Stimulated activated CD4-positive, alpha-beta T cell treated with anti-CD3 and anti-CD28 coated beads, Interleukin-4, amount 100 ng/mL, for 4 hours (primary cell): ENCODE measurements at places on chromosomes 7 and 10.

DNA sequence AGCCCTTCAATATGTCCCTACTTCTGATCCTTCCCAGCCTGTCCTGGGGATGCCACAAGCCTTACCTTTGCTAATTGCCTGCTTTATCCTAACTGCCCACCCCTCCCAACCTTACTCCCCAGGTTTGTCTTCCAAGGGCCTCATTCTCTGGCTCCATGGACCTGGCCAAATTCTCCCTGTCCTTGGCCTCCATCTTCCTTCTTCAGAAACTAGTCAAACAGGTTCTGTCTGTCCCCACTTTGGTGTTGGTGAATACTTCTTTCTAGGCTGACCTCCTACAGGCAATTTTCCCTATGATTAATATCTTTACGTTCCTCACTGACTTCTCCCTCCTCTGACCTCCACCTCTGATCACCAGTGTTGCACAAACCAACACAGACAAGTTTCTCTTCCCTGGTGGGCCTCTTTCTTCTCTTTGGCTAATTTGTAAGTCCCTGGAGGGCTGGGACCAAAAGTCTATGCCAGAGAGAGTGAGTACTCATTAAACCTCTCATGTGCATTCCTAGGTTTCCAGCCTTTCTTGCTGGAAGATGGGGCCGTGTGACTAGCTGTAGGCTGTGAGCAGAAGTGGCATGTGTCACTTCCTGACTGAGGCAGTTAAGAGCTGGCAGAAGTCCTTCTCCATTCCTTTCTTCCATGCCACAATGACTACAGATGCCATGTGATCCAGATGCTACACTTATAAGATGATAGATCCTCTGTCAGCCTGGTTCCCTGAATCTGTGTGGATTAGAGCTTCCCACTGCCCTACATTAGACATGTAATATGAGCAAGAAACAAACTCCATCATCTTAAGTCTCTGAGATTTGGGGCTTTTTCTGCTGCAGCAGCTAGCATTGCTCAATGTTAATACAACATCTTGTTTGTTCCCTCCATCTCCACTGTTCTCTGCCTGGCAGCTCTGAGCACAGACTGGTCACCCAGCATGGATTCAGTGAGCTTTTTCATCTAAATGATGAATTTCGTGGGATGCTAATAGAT is 382.7 kb downstream of the RPS24 start:
- DNase-seq, result no peak

GRCh38 chr7:27685209-27685608 is 22.5 kb upstream of the HIBADH start:
- no peak for DNase-seq

- DNase-seq, result no peak
Measured at GRCh38 chr7:22771872-22772228, 44.9 kb downstream of the IL6 start.

- DNase-seq, result no peak
Measured at GRCh38 chr10:132482090-132482800, 55.3 kb upstream of the INPP5A start.

- DNase-seq, result no peak
Measured at GRCh38 chr10:80442879-80443278, 11.2 kb upstream of the TSPAN14 start.

- DNase-seq, result no peak
Measured at GRCh38 chr7:25735674-25736242, 416.2 kb upstream of the NFE2L3 start.

DNA sequence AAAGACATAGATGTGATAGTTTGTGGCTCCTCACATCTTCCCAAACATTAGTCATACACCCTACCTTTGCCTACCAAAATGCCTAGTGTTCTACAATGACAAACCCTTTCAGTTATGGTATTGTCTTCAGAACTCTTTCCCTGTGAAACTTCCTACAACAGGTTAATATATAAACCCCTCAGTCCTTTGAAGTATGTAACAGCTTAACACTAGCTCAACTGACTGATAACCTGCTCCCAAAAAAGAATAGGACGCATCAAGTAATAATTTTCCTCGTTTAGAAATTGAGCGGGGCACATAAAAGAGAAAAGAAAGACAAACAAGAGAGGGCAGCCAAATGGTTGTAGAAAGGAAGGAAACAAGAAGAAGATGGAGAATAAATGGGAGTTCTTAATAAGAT is 49.9 kb upstream of the RNF148 start:
- no peak for DNase-seq
